ENCODE measurements at places on chromosomes 12 and 14.

DNA sequence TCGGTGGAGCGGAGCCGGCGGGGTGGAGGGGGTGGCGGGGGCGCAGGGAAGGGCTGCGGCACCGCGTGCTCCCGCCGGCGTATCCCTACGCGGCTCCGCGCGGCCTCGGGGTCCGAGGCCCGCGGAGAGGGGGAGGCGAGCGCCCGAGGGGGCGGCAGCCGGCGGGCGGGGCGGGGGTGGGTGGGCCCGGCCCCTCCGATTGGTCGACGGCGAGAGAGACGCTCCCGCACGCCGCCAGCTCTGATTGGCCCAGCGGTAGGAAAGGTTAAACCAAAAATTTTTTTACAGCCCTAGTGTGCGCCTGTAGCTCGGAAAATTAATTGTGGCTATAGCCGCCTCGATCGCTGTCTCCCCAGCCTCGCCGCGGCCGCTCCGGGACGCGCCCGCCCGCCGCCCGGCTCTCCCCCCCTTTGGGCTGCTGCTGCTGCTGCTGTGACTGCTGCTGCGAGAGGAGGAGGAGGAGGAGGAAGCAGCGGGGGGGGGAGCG lies at the start of gene FOXG1:
FOXG1 (plus strand) TSS at position 319 of the 487 bp plus-strand sequence. CDS start 493 bp downstream, outside the sequence.
- DNase-seq: no peak

DNA sequence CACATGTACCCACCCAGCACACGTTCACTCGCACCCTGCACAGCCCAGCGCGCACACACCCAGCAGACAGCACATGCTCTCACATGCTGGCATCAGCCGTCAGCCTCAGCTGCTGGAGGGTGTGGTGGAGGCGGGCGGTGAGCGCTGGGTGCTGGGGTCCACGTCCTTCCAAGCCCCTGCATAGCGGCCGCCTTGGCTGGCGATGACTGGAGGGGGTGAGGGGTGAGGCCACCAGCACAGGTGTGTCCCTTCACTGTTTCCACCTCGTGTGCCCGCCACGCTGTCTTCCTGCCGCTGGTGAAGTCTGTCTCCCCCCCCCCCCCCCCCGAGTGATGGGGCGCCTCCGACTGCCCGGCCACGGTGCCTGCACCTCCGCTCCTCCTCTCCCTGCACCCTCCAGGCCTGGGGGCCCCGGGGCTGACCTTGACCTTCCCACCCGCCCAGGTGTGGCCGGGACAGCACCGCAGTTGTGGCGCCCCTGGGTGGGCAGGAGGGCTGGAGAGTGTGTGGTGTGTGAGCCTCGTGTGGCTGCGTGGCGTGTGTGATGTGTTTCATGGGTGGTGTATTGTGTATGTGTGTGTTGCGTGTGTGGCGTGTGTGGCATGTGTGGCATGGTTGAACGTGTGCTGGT lies 37.4 kb downstream of the NOC4L start:
- DNase-seq: no peak

GRCh38 chr14:24794644-24795305 lies 160.8 kb upstream of the GZMB start:
- no peak for DNase-seq

DNA sequence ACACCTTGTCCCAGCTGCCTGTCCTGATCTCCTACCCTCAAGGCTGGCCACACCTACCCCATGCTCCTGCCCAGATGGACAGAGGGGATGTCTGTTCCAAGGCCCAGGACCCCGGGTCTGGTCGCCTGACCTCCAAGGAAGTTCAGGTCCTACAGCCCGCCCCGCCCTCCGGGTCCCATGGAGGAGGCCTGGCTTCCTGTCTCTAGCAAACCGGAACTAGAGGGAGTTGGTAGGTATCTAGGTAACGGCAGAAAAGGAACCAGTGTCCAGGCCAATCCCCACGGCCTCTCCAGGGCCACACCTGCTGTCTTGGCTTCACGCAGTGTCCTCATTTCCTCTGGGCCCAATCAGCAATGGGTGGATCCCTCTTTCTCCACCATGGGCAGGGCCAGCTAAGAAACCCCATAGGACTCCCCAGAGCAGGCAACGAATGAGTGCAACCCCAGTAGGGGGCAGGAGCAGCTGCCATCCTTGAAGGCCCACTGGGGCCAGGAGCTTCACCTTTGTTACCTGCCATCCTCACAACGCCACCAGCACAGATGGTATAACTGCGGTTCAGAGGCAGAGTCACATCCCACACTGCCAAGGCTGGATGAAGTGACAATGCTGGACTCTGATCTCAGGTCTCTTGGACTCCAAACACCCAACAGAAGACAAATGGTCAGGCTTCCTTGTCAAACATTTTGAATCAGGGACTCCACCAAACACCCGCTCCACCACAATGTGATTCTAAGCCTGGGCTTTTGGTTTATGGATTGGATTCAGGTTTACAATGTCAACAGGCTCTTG lies 25.1 kb upstream of the RPLP0 start:
- DNase-seq: no peak

DNA sequence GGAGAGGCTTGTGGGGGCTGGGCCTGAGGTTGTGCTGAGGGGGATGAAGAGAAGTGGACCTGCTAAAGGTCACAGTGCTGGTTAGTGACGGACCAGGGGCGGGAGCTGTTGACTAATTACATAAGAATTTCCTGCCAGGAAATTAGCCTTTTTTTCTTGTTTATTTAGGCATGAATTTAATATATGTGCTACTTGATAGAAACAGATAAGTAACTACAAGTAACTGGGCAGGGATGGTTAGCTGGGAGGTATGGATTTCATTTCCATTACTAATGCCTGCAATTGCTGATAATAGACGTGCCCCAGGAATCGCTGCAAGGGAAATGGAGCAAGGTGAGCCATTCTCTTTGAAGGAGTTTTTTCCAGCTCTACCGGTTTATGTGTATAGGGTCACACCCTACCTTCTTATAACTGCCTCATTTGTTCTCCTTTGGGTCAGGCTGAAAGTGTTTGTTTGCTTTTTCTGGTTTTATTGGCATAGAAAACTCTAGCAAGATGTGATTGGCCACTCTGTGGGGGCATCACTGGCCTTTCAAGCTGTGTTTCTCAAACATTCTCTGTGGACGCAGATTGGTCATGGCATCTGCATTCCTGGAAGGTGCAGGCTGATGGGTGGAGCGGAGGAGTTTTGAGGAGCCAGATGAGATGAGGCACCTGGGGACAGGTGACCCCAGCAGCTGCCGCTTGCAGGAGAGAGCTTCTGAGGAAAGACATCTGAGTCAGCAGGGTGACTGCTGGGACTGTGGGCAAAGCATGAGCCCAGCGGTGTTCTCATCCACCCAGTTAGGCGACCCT lies 19.0 kb upstream of the GPRC5A start:
- DNase-seq: no peak

DNA sequence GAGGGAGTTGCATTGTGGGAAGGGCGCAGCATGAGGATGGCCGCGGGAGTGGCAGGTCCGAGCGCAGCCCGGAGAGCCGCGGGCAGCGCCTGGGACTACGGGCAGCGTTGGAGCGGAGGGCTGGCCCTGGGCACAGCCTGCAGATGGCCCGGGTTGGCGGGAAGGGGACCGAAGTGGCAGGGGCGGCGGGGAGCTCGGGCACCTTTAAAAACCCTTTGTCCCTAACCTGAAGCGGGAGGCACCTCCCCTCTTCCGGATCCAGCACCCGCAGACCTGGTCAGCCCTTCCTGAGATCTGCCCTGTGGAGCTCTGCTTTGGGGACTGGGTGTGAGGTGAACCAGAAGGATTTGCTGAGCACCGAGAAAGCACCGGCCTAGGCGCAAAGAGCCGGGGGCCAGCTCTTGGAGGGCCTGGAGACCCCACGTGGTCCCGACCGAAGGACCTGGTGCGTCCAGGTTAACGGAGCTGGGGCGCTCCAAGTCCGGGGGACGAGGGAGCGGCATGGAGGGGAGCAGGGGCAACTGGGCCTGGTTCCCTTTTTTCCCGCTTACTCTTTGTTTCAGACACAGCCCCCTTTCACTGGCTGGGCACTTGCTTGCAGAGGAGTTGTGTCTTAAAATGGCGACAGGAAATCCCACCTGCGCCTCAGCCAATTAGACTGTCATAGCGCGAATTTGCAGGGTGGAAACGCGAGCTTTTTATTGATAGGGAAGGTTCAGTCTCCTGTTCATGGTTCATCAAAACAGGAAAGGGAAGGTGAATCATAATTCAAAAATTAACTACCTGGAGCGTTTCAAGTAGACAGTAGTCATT lies 792 bp upstream of the SLC38A1 start:
- DNase-seq: peak; percentile 9

DNA sequence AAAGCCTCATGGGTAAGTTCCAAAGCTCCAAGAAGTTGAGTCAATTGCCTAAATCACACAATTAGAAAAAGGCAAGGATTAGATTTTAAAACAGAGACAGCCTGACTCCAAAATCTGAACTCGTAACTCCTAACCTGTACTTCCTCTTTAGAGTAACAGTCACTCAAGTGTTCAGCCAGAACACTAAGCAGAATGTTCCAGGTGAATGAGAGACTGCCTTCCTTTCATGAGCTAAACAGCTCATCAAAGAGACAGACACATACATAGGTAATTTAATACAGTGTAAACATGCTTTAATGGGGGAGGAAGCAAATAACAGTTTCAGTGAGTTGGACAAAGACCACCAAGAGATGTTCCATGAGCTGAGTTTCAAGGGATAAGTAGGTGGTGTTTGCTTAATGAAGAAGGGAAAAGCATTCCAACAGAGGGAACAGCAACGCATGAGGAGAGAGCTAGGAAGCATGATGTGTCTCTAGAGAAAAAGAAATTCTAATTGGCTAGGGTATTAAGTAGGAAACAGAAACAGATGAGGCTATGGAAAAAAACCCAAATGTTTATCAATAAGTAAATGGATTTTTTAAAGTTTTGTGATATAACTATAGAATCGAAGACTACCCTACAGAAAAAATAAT lies 403.9 kb downstream of the MED13L start:
- no peak for DNase-seq

GRCh38 chr12:27843714-27844245 lies 63.7 kb upstream of the MANSC4 start:
- no peak for DNase-seq

DNA sequence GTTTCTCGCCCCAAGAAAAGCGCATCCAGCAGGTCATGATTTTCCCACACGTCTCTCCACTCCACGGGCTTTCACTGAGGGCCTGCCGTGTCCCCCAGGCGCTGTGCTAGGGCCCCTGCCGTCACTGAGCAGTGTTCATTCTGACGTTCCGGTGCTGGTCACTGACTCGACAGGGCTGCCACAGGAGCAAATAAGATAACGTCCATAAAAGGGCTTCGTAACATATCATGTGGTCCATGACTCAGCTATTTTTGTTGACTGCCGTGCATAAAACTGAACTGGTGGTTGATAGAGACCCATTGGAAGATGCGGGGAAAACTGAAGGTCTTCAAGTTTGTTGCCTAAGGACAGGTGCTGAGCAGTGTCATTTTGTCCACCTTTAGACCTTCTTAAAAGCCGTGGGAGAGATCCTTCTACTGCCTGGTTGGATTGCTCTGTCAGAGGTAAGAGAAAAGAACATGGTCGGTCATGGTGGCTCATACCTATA lies 46.3 kb downstream of the ADGRD1 start:
- no peak for DNase-seq

- DNase-seq: no peak
These were observed 335.9 kb downstream of the ATP23 start for GRCh38 chr12:58277231-58277630.

DNA sequence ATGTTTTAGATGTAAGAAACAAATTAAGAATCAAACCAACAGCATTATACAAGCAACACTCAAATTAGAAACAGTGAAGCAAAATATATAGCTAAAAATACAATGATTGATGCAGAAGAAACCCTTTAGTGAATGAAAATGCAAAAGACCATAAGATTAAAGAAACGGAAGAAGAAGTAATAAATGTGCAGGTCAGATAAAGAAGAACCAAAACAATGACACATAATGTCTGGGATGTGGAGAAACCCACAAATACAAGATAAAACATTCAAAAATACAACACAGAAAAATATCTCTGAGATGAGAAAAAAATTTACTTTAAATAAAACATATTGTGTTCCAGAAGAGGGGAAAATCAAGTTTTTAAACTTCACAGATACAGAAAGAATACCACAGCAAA lies 73.4 kb upstream of the AVPR1A start:
- DNase-seq: no peak

DNA sequence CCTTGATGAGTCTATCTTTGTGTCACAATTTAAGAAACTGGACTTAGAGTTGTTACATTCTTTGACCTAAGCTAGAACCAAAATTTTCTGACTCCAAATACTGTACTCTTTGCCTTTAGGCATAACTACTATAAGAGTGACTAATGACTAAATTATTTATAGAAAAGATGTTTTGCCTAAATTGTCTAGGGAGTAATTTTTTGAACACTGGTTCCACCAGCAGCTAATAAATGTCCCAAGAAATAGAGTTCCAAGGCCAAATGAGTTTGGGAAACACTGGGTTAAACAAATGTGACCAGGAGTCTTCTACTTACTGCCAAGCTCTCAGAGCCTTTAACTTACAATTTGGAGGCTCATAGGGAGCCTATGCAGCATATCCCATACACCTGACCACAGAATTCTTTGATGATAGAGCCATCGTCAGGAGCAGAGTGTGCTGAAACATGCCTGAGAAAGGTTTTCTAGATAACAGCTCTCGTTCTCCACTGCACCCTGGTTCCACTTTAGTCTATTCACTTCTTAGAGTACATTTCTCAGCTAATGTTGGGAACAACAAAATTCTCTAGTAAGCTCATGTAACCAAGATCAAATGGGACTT lies 215.9 kb upstream of the HMGA2 start:
- DNase-seq: no peak

GRCh38 chr12:21751517-21751916 lies 23.0 kb downstream of the KCNJ8 start:
- DNase-seq: no peak

DNA sequence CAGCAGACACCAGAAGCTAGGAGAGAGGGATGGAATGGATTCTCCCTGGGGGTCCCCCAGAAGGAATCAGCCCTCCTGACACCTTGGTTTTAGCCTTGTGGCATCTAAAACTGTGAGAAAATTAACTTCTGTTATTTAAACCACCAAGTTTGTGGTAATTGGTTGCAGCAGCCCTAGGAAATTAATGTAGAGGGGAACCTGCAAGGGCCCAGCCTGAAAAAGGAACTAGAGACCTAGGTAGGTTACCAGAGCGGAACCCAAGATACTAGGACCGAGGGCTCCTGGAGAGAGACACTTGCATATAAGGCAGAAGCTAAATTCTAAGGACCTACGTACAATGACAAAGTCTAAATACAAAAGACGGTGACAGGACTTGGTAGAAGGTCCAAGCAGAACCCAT lies 8.1 kb upstream of the DENND5B start:
- no peak for DNase-seq

- DNase-seq: no peak
These were observed 29.1 kb upstream of the ADAM20 start for GRCh38 chr14:70563869-70564268.

- DNase-seq: no peak
These were observed 95.8 kb downstream of the DICER1 start for GRCh38 chr14:95061317-95062093.

GRCh38 chr12:12400793-12401192 lies 43.9 kb downstream of the BORCS5 start:
- no peak for DNase-seq

Data from suppressor macrophage treated with lipopolysaccharide for 4 hours (primary cell).